ENCODE measurements at places on chromosomes 7 and 10.

- DNase-seq: no peak
These were observed 58.8 kb upstream of the ZNF804B start for GRCh38 chr7:88700725-88701124.

DNA sequence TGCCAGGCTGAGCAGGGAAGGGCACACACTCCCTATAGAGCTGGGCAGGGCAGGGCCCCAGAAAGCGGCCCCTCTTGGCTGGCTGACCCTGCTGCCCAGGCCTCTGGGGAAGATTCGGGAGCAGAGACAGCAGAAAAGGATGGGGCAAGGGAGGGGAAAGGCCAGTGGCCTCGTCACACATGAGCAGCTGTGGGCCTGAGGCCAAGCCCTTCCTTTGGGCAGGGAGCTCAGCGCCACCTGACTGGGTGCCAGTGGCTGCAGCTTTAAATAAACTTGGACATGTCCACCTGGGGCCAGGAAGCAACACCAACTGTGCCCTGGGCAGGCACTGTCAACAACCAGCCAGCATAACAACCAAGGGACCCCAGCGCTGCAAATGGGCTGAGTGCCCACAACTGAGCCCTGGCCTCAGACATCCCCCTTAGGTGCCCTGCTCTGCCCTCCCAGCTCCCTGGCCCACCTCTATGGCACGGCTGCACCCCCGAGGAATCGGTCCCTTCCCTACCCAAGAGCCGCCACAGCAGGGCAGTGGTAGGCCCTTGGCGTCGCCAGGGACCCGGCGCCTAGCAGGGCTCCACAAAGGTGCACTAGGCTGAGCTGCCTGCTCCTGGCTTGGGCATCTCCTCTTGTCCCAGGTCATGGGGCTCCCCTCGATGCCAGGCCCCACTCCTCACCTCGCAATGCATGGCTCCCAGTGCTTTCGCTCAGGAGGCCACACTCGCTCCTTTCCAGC lies 2.6 kb downstream of the CAMK2B start:
- DNase-seq: no peak

GRCh38 chr7:117974891-117975290 lies 101.7 kb upstream of the CTTNBP2 start:
- DNase-seq: no peak

GRCh38 chr10:93703066-93703465 lies 674 bp upstream of the FRA10AC1 start:
- DNase-seq: no peak

DNA sequence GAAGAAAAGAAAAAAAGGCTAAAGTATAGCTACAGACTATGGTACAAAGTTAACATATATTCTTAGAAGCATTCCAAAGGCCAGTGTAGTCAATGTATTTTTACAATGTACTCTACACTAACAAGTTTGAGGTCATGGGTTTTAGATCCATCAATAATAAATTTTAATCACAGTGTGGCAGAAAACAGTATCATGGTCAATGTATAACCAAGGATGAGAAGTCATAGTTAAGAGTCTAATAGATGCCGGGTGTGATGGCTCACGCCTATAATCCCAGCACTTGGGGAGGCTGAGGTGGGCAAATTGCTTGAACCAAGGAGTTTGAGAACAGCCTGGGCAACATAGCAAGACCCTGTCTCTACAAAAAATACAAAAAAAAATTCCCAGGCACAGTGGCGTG lies 53.1 kb downstream of the SLC16A12 start:
- DNase-seq: no peak

DNA sequence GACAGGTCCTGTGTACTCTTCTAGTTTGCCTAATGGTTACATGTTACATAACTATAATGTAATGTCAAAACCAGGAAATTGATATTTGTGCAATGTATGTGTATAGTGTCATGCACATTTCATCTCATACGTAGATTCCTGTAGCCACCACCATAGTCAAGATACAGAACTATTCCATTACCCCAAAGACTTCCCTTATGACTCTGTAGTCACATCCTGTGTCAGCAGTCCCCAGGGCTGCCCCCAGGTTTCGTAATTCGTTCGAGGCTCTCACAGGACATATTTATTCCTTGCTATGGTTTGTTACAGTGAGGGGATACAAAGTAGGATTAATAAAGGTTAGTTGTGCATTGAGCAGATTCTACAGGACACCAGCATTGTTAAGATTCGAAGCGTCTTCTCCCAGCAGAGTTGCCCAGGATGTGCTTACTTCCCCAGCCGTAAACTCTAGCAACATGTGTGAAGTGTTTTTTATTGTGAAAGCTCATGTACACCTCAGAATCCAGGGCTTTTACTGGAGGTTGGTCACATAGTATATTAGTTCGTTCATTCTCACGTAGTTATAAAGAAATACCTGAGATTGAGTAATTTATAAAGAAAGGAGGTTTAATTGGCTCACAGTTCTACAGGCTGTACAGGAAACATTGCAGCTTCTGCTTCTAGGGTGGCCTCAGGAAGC lies 18.6 kb downstream of the RABGEF1 start:
- no peak for DNase-seq

GRCh38 chr10:3687510-3688081 lies 97.4 kb downstream of the KLF6 start:
- no peak for DNase-seq

DNA sequence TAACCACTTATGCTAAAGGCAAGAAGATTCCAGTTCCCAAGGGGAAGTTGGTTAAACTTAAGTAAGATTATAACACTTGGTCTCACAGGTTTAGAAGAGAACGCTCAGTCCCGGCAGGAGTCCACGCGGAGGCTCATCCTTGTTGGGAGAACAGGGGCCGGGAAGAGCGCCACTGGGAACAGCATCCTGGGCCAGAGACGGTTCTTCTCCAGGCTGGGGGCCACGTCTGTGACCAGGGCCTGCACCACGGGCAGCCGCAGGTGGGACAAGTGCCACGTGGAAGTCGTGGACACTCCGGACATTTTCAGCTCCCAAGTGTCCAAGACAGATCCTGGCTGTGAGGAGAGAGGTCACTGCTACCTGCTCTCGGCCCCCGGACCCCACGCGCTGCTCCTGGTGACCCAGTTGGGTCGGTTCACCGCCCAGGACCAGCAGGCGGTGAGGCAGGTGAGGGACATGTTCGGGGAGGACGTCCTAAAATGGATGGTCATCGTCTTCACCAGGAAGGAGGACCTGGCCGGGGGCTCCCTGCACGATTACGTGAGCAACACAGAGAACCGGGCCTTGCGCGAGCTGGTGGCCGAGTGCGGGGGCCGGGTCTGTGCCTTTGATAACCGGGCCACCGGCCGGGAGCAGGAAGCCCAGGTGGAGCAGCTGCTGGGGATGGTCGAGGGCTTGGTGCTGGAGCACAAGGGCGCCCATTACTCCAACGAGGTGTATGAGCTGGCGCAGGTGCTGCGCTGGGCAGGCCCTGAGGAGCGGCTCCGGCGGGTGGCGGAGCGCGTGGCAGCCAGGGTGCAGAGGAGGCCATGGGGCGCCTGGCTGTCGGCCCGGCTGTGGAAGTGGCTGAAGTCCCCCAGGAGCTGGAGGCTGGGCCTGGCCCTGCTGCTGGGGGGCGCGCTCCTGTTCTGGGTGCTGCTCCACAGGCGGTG lies 3.8 kb downstream of the GIMAP1 start:
- no peak for DNase-seq

GRCh38 chr7:133044722-133045473 lies 37.0 kb downstream of the CHCHD3 start:
- no peak for DNase-seq

GRCh38 chr7:107479303-107479702 lies 9.4 kb downstream of the GPR22 start:
- no peak for DNase-seq

GRCh38 chr7:150964593-150965111 lies 13.5 kb downstream of the KCNH2 start:
- DNase-seq: no peak

DNA sequence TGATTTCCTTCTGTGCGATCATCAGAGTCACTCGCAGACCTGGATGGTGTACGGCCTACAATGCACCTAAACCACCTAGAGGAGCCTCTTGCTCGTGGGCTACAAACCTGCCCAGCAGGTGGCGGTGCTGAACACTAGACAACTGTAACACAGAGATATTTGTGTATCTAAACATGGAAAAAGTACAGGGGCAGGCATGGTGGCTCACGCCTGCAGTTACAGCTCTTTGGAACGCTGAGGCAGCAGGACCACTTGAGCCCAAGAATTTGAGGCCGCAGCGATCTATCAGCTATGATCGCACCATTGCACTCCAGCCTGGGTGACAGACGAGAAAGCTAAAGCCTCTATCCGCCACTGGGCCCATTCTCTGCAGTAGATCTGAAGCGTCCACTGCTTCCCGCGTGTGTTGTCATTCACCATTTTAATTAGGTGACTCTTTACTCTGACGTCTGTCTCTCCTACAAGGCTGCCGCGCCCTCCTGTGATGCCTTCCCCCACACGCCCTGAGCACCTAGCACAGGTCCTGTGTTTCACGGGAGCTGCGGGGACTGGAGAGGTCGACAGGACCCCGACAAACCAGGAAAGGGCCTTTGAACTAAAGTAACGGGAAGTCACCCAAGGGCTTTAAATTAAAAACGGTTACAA lies 774 bp downstream of the TUBGCP2 start:
- peak; percentile 75 for DNase-seq

GRCh38 chr7:137975768-137976167 lies 26.1 kb downstream of the CREB3L2 start:
- DNase-seq: no peak

GRCh38 chr10:48627984-48628609 lies 23.2 kb upstream of the ARHGAP22 start:
- DNase-seq: no peak

- DNase-seq: no peak
These were observed 60.4 kb downstream of the VIPR2 start for GRCh38 chr7:159084069-159084801.

GRCh38 chr7:96316949-96317348 lies 4.9 kb downstream of the SLC25A13 start:
- DNase-seq: no peak

DNA sequence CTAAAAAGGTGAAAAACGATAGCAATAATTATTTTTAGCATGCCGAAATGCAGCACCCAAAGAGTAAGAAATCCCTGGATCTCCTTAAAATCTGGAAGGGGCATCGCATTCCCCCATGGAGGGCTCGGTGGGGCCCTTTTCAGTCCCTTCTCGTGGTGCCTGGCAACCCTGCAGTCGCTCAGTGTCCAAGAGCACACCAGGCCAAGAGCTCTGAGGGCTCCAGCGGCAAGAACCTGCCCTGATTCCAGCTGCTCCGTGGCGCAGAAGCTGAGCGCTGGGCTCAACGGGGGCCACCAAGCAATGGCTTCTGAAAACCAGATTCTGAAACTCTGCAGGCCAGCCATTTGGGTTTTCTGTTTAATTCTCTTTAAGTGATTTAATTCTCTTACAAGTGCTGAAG lies 131.2 kb downstream of the PRKAG2 start:
- no peak for DNase-seq

DNA sequence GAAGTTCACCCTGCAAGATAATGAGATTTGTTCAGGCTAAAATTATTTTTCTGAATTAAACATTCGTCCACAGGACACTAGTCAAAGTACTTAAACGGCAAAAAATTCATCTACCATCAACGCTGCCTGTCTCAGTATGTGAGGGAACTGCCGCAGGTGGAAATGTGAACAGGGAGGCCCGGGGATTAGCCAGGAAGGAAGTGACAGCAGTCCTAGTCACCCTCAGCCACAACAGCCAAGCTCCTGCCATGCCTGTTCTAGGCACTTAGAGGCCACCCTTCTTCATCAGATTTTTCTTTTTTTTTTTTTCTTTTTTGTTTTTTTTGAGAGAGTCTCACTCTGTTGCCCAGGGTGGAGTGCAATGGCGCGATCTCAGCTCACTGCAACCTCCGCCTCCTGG lies 9.4 kb downstream of the NUDT5 start:
- DNase-seq: no peak

DNA sequence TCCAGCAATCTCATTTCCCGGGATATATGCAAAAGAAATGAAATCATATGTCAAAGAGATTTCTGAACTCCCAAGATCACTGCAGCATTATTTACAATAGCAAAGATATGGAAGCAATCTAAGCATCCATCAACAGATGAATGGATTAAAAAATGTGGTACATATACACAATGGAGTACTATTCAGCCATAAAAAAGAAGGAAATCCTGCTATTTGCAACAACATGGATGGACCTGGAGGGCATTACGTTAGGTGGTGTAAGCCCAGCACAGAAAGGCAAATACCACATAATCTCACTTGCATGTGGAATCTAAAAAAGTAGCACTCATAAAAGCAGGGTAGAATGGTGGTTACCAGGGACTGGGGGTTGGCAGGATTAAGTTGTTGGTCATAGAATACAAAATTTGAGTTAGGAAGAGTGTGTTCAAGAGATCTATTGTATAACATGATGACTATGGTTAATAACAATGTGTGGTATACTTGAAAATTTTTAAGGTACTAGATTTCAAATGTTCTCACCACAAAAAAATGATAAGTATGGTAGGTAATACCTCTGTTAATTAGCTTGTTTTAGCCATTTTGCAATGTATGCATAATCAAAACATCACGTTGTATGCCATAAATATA lies 32.9 kb upstream of the EIF5AL1 start:
- no peak for DNase-seq

DNA sequence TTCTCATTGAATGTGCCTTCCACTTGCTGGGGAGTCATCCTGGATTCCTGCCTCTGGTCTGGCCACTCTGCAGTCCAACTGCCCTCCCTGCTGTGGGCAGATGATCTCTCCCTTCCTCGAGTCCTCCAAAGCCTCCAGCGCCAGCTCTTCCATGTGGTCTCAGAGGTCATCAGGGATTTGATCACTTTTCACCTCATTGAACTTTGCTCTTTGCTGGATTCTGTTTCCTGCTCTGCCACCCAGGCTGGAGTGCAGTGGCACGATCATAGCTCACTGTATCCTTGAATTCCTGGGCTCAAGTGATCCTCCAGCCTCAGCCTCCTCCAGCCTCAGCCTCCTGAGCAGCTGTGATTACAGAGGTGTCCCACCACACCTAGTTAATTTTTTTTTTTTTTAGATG lies 22.1 kb upstream of the TBXAS1 start:
- DNase-seq: no peak

- no peak for DNase-seq
These were observed 100.2 kb downstream of the LRMDA start for GRCh38 chr10:75531571-75532031.

- DNase-seq: no peak
These were observed 188.5 kb downstream of the ZMYND11 start for GRCh38 chr10:323651-324293.

DNA sequence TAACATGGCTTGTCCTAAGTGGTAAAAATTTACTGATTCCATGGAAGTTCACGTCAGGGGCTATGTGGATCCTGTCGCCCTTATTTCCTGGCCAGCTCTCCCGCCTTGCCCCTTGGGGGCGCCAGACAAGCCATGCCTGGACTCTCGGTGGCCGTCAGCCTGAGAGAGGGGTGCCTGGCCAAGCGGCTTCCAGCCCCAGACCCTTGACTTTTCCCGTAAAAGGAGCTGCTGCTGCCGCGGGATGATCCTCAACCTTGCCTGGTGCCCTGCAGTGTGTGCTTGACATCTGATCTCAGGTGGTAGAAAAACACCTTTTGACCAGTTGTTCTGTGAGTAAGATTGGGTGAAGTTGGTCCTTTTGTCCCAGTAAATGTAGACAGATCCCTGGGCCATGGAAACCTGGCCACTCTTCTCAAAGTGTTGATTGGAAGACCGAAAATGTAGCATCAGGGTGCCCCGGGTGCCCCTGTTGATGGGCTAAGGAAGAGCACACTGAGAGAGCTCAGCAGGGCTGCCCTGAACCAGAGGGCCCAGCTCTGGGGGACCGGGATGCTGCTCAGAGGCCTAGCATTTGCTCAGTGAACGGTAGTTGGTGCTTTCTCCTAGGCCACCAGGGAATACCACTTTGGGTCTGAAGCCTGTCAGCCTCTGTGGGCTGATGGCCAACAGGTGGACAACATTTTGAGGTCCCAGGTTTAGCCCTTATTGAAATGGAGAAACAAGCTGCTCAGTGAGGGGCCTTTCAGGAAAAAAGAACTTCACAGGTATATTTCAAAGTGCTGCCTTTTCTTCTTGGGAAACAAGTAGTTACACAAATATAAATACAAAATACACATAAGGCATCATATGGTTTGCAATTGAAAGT lies 162.5 kb downstream of the LRMDA start:
- DNase-seq: no peak

Measured in stimulated activated CD4-positive, alpha-beta T cell treated with anti-CD3 and anti-CD28 coated beads, Interleukin-15, amount 100 ng/mL, for 1 hour (primary cell).